ENCODE measurements at places on chromosomes 3 and 15. TPM values are rescaled to one million over a fixed set of nuclear protein-coding genes. Genes with fewer than 3 reads are reported as not detected.

DNA sequence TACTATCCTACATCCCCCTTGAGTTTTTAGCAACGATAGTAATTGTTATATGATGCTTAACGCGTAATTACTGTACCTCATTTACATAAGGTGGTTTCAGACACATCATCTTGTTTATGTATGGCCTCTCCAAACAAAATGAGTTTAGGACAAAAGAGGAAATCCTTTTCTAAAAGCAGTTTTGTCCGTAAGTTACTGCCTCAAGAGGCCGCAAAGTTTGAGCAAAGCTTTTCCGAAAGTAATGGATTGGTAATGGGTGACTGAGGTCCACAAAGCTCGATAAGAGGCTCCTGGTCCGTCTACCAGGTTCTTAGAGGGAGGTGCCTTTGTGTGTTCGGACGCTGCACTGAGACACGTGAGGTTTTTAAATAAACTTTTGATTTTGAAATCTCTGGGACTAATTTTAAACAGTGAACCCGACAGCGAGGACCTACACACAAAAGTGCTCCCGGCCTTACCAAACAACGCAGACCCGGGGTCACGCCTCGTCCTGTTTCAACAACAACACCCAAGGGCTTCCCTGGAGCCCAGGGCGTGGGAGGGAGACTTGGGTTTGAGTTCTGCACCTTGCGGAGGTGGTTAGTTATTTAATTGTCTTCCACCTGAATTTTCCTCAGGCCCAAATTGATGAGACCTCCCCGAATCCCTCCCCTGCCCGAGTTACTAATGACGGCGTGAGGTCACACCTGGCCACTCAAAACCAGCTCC is 456 bp upstream of the C15orf61 start:
- H3K4me1 ChIP-seq, result peaks cover 5% of the 10 kb centered on the region
- peak overlapping the region; percentile 75 for H3K4me3 ChIP-seq
- H3K36me3 ChIP-seq, result no peaks in the 10 kb centered on the region
- peak overlapping the region; percentile 65 for H3K27ac ChIP-seq
- DNase-seq, result peak; percentile 40

- H3K27me3 ChIP-seq, result no peaks in the 10 kb centered on the region
- H3K27ac ChIP-seq, result no peak overlapping the region
- H3K36me3 ChIP-seq, result no peaks in the 10 kb centered on the region
- H3K4me1 ChIP-seq, result no peaks in the 10 kb centered on the region
These were observed 179.7 kb downstream of the ITPR1 start for GRCh38 chr3:4672725-4673275.

DNA sequence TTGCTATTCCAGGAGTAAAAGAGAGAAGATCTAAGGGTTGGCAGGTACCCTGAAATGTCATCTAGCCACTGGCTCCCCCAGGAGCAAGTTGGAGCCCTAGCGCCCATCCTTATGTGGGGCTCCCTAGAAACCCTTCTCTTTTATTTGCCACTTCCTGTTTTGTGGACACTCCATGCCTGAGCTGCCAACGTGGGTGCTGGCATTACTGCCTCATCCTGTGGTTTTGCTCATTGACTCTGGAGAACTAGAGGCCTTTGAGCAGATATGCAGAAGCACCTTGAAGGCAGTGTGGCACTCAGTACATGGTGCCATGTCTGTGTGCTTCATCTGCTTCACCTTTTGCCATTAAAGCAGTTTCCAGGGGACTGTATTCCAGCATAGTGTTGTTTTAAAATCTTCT is 8.1 kb downstream of the EDEM1 start:
- DNase-seq, result peak; percentile 31
- peaks cover 5% of the 10 kb centered on the region for H3K36me3 ChIP-seq
- peak overlapping the region; percentile 35 for H3K27ac ChIP-seq

- H3K4me1 ChIP-seq, result no peaks in the 10 kb centered on the region
- DNase-seq, result no peak
- no peak overlapping the region for H3K27ac ChIP-seq
These were observed 133.3 kb upstream of the SLC24A5 start for GRCh38 chr15:47987461-47987860.

ADCY5 gene
- total RNA-seq, result 0.51 TPM

GPR62 gene
- total RNA-seq, result under 0.01 TPM

GRCh38 chr15:88636050-88636449 is 2.8 kb upstream of the ISG20 start:
- peaks cover 11% of the 10 kb centered on the region for H3K4me1 ChIP-seq
- peaks cover 4% of the 10 kb centered on the region for H3K36me3 ChIP-seq
- no peak overlapping the region for H3K4me3 ChIP-seq
- no peak for DNase-seq

WNT5A gene
- total RNA-seq, result 117 TPM

PARP15 gene
- 0.26 TPM for total RNA-seq

- H3K27me3 ChIP-seq, result no peaks in the 10 kb centered on the region
- H3K4me3 ChIP-seq, result no peak overlapping the region
- H3K36me3 ChIP-seq, result no peaks in the 10 kb centered on the region
- H3K27ac ChIP-seq, result no peak overlapping the region
- peaks cover 7% of the 10 kb centered on the region for H3K4me1 ChIP-seq
These were observed 11.4 kb upstream of the CYP11A1 start for GRCh38 chr15:74378848-74379247.

DNA sequence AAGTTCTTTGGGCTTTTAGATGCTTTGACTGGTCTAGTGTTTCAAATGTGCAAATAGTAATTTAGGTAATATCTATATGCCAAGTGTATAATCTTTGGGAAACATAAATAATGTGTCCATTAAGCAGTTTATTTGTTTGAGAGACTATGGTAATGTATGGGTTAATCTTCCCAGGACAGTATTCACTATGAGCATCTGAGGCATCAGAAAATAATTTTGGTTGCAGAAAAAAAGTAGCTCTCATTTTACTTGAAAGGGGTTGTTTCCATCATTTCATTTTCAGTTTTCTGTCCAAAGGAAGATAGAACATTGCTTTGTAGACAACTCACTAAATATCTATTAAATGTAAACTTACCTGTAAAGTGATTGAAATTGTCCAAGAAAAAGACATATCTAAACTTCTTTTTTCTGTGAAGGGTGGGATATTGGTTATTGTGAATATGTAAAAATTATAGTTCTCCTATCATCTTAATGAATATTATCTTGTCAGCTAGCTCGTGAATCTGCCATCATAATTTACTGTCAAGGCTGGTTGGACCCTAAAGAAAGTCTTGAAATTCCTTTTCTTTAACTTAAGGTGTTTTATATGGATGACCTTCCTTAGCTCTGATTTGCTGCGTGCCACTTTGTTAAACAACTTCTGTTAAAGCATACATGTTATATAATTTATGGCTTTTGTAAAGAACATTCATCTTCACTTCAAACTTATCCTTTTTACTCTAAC is 108.8 kb downstream of the EPHA3 start:
- no peaks in the 10 kb centered on the region for H3K36me3 ChIP-seq
- H3K27ac ChIP-seq, result no peak overlapping the region
- no peak overlapping the region for H3K4me3 ChIP-seq
- DNase-seq, result peak; percentile 36

DNA sequence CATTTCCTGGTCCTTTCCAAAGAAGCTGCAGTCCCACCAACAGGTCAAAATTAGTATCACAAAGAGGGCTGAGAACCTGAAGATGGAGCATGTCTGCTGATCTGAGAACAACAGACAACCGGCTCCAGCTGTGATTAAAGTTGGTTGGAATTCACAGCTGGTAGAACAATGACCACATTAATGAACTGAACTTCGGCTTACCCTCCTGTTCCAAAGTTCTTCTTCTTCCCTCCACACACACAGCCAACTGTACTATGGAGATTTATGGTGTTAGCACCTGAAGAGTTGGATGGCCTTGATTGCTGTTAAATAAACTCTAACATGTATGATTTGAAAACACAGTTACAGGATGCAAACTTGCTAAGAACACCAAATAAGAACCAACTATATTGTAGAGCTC is 27.4 kb upstream of the ROPN1 start:
- peaks cover 9% of the 10 kb centered on the region for H3K27me3 ChIP-seq
- H3K4me1 ChIP-seq, result no peaks in the 10 kb centered on the region
- no peak for DNase-seq
- no peaks in the 10 kb centered on the region for H3K36me3 ChIP-seq
- no peak overlapping the region for H3K4me3 ChIP-seq
- H3K27ac ChIP-seq, result no peak overlapping the region

GP5 gene
- total RNA-seq, result 0.17 TPM

GUCA1C gene
- total RNA-seq, result not detected

- peak overlapping the region; percentile 90 for H3K27ac ChIP-seq
- no peaks in the 10 kb centered on the region for H3K27me3 ChIP-seq
- DNase-seq, result peak; percentile 21
- peaks cover 9% of the 10 kb centered on the region for H3K4me1 ChIP-seq
- H3K36me3 ChIP-seq, result no peaks in the 10 kb centered on the region
- no peak overlapping the region for H3K4me3 ChIP-seq
These were observed 20.5 kb downstream of the IL1RAP start for GRCh38 chr3:190534386-190534785.

GRCh38 chr3:151901644-151902285 is 28.3 kb downstream of the SUCNR1 start:
- no peak overlapping the region for H3K4me3 ChIP-seq
- H3K27me3 ChIP-seq, result no peaks in the 10 kb centered on the region
- H3K27ac ChIP-seq, result no peak overlapping the region
- H3K4me1 ChIP-seq, result peaks cover 19% of the 10 kb centered on the region
- no peaks in the 10 kb centered on the region for H3K36me3 ChIP-seq
- DNase-seq, result no peak

GRCh38 chr3:139122221-139122581 is 77.5 kb upstream of the PRR23C start:
- H3K27ac ChIP-seq, result no peak overlapping the region
- no peaks in the 10 kb centered on the region for H3K27me3 ChIP-seq
- no peaks in the 10 kb centered on the region for H3K36me3 ChIP-seq
- no peak overlapping the region for H3K4me3 ChIP-seq
- DNase-seq, result peak; percentile 79

DNA sequence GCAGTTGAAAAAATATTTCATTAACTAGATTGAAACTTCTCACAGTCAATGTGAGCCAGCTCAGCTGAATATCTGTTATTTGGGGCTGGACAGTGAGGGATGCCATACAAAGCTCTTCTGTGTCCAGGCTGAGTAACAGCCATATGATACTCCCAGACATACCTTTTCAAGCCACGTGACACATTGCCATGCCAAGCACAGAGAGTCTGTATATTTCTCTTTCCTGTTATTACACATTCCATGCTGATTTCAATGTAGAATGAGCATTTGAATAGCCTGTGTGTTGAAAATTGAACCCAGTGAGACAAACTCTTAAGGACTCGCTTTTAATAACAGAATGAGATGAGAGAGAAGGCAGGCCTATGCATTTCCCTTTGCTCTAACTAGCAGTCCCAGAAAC is 334.7 kb upstream of the RASGRP1 start:
- H3K36me3 ChIP-seq, result no peaks in the 10 kb centered on the region
- H3K27ac ChIP-seq, result no peak overlapping the region
- DNase-seq, result peak; percentile 64
- H3K4me3 ChIP-seq, result no peak overlapping the region
- no peaks in the 10 kb centered on the region for H3K27me3 ChIP-seq

- no peaks in the 10 kb centered on the region for H3K36me3 ChIP-seq
- no peak overlapping the region for H3K4me3 ChIP-seq
- H3K27ac ChIP-seq, result no peak overlapping the region
- no peaks in the 10 kb centered on the region for H3K27me3 ChIP-seq
- DNase-seq, result peak; percentile 96
These were observed 271.0 kb upstream of the TBL1XR1 start for GRCh38 chr3:177468331-177468730.

DNA sequence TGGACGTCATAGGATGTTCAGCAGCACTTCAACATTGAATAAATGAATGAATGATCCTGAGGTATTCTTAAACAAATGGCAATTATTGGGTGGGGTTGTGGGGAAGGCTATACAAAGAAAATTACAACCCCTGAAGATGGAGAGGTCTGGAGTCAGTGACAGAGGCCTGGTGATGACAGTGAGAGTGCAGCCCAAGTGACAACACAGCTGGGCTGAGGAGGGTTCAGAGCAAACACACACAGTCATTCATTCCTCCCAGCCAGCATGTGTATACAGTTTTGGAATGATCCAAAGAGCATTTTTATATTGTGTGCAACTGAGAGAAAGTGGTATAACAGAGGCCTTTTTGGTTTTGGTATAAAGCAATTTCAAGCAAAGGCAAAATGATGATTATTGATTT is 148.1 kb downstream of the ANO10 start:
- no peak overlapping the region for H3K27ac ChIP-seq
- H3K27me3 ChIP-seq, result no peaks in the 10 kb centered on the region
- no peak overlapping the region for H3K4me3 ChIP-seq
- peaks cover 3% of the 10 kb centered on the region for H3K4me1 ChIP-seq

DNA sequence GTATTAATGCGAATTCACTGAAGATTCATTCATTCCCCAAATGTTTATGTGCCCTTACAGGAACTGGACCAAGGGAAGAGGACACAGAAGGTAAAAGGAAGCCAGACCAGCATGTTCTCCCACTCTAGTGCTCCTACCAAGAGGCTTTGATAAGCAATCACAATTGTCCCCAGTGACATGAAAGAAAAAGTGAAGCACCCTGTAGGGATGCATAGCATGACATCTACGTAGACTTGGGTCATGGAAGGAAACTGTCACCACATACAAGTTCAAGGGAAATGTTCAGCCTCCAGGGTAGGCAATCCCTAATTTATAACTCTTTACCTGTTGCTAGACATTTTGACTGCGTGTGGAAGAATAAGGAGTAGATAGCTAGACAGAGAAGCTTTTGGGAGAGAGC is 348.6 kb upstream of the MCTP2 start:
- H3K4me3 ChIP-seq, result no peak overlapping the region
- H3K4me1 ChIP-seq, result no peaks in the 10 kb centered on the region
- H3K36me3 ChIP-seq, result no peaks in the 10 kb centered on the region
- H3K27me3 ChIP-seq, result no peaks in the 10 kb centered on the region
- no peak for DNase-seq

- no peak overlapping the region for H3K4me3 ChIP-seq
- DNase-seq, result no peak
- peaks cover 11% of the 10 kb centered on the region for H3K4me1 ChIP-seq
- H3K27ac ChIP-seq, result no peak overlapping the region
- H3K36me3 ChIP-seq, result no peaks in the 10 kb centered on the region
These were observed 128.2 kb upstream of the MEF2A start for GRCh38 chr15:99437315-99438223.
